Skeletal muscle cell (primary cell): ENCODE measurements at places on chromosomes 6 and 20.
A peak's percentile ranks its signal among the peaks of the same experiment; 100 is the strongest.

DNA sequence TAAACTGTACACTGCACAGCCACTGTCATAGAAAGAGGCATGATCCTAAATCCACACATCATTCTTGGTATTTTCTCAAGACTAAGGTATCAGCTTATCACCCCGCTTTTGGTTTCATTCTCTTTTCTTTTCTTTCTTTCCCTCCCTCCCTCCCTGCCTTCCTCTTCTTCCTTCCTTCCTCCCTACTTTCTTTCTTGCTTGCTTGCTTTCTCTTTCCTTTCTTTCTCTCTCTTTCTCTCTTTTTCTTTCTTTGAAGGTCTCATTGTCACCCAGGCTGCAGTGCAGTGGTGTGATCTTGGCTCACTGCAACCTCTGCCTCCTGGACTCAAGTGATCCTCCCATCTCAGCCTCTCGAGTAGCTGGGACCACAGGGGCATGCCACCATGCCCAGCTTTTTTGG, 81.1 kb downstream of the MAP7 start:
- DNase-seq = no peak

DNA sequence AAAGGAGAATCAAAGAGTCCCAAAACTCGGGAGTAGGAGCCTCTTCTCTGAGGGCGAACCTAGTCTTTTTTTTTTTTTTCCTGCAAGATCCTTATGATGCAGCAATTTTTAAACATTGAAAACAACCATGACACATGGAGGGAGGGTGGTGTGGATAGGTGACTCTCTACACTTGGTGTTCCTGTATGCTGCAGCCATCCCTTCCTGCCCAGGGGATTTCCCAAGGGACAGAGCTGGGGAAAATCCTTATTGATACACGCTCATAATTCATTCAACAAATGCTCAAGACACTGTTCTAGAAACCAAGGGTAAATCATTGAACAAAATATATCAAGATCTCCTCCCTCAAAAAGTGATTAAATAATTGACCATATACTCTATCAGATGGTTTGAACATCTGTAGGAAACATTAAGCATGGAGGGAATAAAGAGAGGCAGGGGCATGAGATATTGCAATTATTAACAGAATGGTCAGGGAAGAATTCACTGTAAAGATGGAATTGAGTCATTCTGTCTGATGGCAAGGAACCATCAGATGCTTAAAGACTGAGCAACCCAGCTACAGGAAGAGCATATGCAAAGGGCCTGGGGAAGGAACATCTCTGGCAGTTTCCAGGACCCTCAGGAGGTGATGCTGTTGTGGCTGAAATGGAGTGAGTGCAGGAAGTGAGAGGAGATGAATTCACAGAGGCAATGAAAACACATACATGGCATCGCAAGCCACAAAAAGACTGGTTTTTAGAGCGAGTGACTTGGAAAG, 13.4 kb upstream of the BTN3A3 start:
- DNase-seq = no peak

DNA sequence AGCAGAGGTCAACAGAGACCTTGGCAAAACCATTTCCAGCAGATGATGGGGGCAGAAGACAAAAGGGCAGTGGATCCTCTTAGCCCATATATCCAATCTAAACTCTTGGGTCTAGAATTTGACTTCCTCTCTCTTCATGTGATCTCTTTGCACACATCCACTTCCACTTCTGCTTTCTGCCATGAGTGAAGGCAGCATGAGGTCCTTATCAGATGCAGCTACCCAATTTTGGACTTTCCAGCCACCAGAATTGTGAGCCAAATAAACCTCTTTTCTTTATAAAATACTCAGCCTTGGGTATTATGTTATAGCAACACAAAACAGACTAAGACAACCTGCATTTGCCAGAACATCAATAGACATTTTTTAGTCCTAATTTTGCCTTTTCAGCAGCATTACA, 191.6 kb downstream of the ADAT2 start:
- no peak for DNase-seq

- no peak for DNase-seq
Measured at GRCh38 chr6:51675020-51675921, 412.1 kb downstream of the PKHD1 start.

DNA sequence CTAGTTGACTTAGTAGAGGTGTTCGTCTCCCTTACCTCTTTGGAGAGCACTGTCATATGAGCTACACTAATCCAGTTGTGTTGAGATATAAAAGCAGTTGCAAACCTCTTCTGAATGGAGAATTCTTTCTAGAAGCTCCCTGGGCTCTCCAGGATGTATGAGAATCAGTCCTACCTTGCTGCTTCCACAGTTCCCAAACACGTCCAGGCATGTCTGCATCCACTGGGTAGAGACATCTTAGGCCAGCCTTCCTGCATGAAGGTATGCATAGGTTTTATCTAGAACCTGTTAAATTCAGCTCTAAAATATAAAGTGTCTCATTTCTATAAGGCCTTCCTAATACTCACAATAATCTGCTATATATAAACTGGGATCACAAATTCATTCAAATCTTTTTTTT, 297.7 kb downstream of the CDC5L start:
- no peak for DNase-seq

GRCh38 chr6:15044146-15044882, 201.6 kb upstream of the JARID2 start:
- DNase-seq = no peak

- no peak for DNase-seq
Measured at GRCh38 chr6:10331334-10331968, 83.4 kb downstream of the TFAP2A start.

DNA sequence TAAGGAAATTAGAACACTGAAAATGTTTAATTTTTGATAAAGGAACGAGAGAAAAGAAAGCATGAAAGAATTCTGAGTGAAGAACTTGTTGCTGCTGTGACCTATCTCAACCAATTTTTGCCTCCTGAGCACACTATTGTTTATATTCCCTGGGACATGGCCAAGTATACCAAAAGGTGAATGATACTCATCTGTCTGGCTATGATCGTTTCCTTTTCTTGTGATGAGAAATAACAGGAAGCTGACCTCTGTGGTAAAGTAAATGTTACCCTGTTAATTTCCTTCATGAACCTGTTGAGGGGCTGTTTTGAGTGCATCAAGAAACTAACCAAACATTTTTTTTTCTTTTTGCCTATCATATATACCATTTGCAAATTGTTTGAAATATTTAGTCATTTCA, 69.1 kb downstream of the FIG4 start:
- no peak for DNase-seq

- DNase-seq = no peak
Measured at GRCh38 chr20:20395903-20396568, 28.1 kb downstream of the INSM1 start.

DNA sequence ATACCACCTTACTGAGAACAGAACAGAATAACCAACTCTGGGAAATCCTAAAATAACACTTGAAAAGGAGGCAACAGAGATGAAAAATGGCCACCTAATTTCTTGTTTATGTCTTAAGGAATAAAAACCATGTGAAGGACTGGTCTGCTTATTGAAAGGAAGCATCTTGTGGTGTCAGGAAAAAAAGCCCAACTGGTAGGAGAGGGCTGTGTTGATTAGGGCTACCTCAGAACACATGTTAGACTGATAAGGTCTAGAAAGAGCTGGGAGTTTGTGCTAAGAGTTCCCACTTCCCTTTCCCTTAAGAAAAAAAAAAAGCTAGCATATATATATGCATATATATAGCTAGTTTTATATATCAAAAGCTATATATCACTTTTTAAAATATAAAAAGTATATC, 425.3 kb upstream of the BTBD3 start:
- DNase-seq = no peak

DNA sequence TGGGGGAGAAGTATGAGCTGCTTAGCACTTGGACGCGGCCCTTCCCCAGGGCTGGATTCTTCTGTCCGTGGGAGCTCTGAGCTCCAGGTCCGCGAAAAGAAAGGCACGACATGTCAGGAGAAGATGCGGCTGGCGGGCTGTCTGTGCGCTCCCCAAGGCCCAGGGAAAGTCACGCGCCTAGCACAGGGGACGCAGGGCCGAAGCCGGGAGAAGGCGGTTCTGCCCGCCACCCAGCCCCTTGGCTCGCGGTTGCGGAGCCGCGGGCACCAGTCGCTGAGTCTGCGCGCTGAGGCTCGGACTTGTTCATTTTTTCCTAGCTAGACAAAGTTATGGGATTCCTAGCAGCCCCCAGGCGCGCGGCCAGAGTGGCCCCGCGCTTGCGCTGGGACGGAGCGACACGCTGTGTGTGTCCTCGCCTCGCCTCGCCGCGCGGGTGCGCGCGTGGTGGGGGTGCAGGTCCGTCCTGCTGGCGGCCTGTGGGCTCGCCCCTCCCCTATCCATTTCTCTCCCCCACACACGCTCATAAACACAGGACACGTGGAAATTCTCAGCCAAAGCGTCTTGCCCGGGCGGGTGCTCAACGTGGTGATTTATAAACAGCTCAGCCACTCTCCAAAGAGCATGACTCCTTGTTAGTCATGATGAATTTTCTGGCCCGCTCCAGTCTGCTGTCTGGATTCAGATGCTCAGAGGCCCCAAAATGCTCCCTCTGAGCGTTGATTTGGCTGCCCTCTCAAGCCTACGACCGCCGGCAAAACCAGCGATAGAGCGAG, 1.9 kb upstream of the POU3F2 start:
- peak; percentile 26 for DNase-seq

- DNase-seq = peak; percentile 25
Measured at GRCh38 chr20:16942756-16943155, 194.6 kb downstream of the OTOR start.
